ENCODE measurements at places on chromosomes 11 and 22.

GRCh38 chr11:26510164-26510563, 61.9 kb downstream of the MUC15 start:
- no peak for DNase-seq

GRCh38 chr22:19559324-19559811, 35.2 kb upstream of the CLDN5 start:
- DNase-seq, result no peak

DNA sequence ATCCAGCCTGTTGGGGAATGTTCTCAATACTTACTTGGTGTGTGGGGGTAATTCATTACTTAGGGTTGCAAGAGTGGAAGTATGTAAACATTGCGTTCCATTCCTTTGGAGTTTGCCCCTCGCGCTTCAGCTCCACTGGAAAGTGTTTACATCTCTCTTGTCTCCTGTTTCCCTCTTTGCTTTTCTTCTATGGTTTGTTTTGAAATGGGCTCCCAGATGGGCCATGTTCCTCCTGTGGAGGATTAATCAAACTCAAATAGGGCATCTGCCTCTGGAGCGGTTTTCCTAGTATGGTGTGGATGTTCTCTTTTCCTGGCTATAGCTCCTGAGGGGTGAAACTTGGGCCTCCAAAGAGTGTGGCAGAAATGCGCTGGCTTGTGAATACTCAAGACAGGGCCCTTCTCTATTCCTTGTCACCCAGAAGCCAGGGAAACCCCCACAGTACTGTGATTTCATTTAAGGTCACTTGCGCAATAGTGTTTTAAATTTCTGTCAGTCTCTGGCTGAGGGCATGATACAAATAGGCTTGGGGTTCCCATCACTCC, 51.9 kb downstream of the CD44 start:
- no peak for DNase-seq

GRCh38 chr11:120424970-120425332, 86.6 kb upstream of the GRIK4 start:
- no peak for DNase-seq

GRCh38 chr11:8298801-8299786, 35.4 kb upstream of the LMO1 start:
- no peak for DNase-seq

DNA sequence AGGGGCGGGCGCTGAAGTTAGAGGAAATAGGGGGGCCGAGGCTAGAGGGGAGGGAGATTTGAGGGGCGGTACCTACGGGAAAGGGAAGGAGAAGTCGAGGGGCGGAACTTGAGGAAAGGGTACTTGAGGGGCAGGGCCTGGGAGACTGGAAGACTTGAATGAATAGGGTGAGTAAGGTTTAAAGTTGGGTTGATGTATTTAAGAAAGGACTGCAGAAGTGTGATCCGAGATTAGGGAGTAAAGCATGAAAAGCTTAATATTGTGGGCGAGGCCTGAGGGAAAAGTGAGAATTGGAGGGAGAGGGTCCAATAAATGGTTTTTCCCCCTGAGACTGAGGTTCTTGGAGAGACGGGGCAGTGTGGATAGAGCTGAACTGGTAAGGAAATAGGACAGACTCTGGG, 723 bp downstream of the HSCB start:
- no peak for DNase-seq

DNA sequence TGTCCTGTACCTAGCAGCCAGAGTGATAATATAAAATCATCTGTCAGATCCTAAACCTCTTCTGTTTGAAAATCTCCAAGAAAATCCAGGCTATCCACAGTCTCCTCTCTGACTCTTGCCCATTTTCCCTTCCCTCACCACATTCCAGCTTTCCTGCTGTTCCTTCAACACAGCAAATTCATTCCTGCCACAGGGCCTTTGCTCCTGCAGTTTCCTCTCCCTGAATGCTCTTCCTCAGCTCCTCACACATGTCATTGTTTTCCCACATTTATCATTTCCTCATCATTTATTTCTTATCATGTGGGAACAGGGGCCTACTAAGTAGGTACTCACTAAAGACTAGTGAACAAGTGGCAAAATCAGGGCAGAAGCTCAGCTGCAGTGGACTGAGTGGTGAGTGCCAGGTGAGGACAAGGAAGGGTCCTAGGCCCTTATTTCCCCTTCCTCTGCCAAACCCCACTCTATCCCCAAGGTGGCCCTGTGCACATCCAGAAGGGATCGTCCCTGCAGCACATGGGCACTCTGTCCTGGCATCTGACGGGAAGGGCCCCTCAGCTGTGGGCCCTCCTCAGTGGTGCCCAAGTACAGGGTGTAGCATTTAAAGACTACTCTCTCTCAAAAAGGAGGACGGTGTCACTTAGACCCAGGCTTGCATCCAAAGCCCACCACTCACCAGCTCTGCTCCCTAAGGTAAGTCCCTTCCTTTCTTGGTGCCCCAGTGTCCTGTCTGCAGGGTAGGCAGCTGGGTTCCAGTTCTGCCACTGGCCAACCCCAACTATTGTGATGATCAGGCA, 2.0 kb downstream of the LRRC32 start:
- DNase-seq, result no peak

- no peak for DNase-seq
Observed at GRCh38 chr11:62817129-62817528, 11.9 kb upstream of the NXF1 start.

GRCh38 chr11:43542750-43543712, 137.5 kb upstream of the HSD17B12 start:
- no peak for DNase-seq

DNA sequence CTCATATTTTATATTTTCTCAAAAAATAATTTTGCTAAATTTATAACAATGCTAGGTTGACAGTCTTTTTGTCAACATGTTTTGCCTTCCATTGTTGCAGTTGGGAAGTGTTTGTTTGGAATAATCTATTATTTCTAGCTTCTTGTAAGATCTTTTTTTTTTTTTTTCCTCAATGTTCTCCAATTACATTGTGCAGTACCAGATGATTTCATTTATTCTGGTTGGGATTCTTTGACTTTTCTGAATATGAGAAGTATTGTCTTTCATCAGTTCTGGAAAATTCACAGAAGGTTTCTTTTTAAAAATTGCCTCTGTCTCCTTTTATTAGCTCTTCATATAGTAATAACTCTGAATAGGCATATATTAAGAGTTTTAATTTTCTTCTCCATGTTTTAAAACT, 245.4 kb downstream of the DYNC2H1 start:
- no peak for DNase-seq

- peak; percentile 65 for DNase-seq
Observed at GRCh38 chr22:36546092-36546804, 17.3 kb upstream of the EIF3D start.

GRCh38 chr11:37108436-37109285, 510.6 kb upstream of the RAG2 start:
- DNase-seq, result no peak

GRCh38 chr11:107756553-107756952, 44.7 kb upstream of the SLN start:
- no peak for DNase-seq

GRCh38 chr11:126217491-126217890, 5.9 kb downstream of the FAM118B start:
- DNase-seq, result no peak

DNA sequence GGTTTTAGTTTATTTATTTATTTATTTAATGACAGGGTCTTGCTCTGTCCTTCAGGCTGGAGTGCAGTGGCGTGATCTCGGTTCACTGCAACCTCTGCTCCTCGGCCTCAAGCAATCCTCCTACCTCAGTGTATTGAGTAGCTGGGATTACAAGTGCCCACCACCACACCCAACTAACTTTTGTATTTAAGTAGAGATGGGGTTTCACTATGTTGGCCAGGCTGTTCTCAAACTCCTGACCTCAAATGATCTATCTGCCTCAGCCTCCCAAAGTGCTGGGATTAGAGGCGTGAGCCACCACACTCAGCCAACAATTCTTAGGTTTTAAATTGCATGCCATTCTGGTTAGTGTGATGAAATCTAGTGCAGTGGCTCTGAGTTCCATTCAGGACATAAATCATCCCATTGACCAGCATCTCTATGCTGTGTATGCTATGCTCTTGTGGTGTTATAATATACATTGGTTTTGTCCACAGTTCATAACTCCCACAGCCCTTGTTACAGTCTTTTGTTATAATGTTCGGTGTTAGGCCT, 28.5 kb downstream of the ZNF280B start:
- DNase-seq, result no peak

- DNase-seq, result no peak
Observed at GRCh38 chr11:7534042-7534378, 20.2 kb downstream of the PPFIBP2 start.

- no peak for DNase-seq
Observed at GRCh38 chr22:44256085-44256484, 56.7 kb downstream of the SHISAL1 start.

DNA sequence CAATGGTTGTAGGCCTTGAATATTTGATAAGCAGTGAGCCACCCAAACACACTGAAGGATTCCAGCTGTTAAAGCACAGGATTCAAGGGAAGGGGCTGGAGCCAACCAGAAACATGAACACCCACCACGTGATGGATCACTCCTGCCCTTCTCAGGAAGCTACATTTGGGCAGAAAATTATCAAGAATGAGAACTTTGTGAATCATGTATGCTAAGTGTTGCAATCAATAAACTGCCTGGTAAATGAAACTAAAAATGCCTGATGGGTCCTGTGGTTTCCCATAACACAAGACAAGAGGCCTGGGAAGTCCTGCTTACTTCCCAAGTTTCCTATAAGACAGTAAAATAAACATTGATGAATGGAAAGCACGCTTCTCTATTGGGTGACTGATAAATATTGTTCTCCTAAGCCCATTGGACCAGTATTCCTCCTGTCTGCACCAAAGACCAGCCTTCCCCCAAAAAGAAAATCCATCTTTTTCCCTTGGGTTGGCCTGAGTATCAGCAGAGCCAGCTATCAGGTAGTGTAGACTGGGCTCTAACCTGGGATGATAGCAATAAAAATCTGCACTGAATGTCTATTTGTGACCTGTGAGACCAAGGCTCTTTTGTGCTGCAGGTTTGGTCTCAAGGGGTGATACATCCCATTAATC, 98.4 kb downstream of the CCDC83 start:
- DNase-seq, result no peak

DNA sequence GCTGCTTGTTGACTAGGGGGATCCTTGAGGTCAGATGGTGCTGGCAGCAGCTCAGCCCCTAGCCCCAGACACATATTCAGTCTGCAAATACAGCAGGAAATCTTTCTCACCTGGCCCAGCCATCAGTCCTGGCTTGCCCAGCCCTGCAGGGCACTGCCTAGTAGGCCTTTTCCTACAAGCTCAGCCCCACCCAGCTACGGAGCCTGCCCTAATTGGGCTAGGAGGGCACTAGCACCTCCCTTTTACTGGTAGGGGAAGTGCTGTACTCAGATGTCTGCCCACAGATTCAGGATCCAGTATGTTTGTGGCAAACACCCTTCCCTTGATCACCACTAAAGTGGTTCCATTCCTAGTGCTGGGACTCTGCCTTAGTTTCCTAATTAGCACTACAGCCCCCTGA, 257.1 kb upstream of the CADM1 start:
- DNase-seq, result no peak

DNA sequence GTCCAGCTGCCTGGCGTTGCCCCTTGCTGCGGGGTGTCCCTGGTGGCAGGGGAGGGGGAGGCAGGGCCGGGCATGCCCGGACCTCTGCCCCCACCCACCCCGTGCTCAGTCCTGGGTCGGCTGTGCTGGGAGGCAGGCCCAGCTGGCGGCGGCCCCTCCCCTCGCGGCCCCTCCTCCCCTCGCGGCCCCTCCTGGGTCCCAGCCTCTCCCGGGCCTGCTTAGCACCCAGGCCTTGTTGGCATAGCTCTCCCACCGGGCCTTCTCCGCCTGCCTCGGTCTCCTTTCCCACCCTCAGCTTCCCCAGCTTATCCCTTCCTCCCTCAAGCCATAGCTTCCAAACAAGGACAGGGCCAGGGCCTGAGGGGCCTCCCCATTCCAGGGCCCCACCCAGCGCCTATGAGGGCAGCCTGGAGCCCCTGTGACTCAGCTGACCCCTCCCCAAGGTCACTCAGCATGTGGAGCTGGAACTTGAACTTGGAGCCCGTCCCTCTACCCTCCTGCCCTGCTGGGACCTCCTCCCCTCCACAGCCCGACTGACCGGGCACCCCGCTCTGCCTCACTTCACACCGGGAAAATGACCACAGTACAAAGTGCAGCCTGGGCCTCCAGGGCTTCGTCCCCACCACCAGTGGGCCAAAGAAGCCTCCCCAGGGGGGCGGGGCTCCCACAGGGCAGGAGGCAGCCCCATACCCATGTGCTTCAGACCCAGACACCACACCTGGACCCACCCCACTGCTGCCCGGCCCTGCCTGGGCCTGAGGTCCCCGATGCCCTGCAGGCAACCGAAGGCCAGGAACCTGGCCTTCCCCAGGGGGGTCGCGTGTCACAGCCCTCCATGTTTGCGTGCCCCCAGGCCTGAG, 1.2 kb downstream of the EPS8L2 start:
- no peak for DNase-seq

DNA sequence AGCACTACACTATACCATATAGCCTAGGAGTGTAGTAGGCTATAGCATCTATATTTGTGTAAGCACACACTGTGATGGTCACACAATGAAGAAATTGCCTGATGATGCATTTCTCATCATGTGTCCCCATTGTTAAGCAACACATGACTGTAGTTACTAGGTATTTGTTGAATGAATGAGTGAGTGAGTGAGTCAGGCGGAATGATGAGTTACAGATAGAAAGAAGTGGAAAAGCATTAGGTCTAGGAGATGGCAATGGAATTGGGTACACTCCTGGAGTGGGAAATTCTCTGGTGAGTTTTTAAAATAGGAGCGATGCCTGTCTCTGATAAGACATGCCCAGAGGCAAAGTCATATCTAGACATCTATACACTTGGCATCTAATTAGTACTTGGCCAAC, 160.5 kb upstream of the TBCEL start:
- DNase-seq, result no peak

- no peak for DNase-seq
Observed at GRCh38 chr11:83042964-83043711, 28.6 kb downstream of the RAB30 start.

DNA sequence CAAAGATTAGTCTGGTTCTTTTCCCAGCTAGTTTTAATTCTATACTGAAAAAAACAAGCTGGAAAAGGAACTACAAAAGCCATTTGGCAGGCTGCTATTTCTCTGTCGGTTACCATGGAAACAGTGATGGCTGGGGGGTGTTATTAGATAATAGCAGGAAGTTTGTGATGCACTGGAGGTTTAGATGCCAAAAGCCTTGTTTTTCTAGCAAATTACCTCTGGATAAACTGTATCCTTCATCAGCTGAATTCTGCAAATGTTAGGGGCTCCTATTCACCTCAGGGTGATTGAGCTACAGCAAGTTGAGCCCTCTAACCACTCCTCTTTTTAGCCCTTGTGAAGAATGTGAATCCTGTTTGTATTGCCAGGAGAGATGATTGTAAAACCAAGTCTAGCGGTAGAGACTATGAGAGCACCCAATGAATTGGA, 25.2 kb downstream of the ALKBH3 start:
- no peak for DNase-seq

DNA sequence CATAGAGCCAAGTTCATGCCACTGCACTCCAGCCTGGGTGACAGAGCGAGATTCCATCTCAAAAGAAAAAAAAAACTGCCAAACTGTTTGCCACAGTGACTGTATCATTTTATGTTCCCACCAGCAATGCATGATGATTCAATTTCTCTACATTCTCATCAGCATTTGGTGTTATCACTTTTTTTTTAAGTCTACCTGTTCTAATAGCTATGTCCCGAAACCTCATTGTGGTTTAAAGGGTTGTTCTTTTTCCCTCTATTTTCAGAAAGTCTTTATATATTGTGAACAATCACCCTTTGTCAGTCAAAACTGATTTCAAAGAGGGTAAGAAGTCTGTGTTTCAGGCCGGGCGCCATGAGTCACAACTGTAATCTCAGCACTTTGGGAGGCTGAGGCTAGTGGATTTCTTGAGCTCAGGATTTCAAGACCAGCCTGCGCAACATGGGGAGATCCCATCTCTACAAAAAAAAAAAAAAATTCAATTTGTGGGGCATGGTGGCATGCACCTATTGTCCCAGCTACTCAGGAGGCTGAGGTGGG, 14.8 kb upstream of the FAM168A start:
- no peak for DNase-seq

Data from H1 (cell line).